Stimulated activated CD4-positive, alpha-beta T cell treated with anti-CD3 and anti-CD28 coated beads, Interleukin-4, amount 100 ng/mL, for 1 hour (primary cell): ENCODE measurements at places on chromosomes 1 and 21.

DNA sequence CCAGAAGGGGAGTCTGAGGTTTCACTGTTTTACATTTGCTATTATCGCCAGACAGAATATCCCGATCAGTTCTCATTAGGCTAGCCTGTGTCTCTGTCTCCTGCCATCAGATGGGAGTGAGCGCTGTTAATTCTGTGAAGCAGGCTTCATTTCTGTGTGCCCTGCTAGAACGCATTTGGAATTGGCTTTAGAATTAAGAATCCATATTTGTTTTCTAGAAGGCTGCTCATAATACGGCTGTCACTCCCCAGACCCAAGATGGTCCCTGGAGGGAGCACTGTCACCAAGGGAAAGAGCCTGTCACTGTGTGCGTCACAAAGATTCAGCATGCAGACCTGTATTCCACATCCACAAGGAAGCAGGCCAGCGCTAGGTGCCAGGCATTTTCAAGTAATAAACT is 49.2 kb downstream of the CASQ2 start:
- DNase-seq = no peak

DNA sequence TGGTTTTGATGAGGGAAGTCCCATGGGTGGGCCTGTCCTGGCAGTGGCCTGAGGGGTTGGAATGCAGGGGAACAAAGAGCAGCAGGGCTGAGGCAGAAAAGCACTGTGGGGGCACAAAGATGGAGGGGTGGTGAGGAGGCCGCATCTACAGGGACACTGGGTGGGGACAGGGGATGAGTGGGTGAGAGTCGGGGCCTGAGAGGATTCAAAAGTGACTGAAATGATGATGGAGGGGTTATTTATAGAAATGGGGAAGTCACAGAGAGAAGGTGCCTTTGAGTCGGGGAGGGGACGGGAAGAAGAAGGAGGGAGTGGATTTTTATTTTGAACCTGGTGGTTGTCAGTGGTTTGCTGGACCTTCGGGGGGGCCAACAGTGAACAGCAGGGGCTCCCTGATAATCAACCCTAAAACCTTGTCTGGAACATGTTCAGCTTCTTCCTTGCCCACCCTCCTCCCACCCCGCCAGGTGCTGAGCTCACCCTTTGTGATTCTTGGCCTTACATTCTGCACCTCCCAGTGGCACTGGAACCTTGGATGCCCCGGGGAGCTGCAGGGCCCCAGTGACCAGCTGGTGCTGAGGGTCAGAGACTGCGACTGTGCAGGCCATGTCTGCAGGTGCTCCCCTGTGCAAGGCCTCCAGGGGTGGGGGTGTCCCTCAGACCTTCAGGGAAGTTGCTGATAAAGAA is 42.9 kb downstream of the IER5 start:
- DNase-seq = no peak

DNA sequence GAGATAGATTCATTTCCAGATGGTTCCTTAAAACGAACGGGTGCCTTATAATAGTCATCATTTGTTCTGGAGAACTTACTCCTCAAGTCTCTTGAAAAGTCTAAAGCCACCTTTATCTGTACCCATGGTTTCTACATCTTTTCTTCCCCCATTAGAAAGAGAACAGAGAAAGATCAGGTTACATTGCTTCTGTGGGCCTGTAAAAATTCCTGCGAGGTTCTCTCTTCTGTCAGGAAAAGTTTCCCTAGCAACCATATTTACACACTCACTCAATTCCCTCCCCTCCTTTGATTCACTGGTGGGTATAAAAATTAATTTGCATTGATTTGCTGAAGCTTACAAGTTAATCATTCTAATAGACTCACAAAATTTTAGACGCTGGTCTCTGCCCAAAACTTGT is 6.7 kb downstream of the PHC2 start:
- DNase-seq = no peak

GRCh38 chr21:43864962-43865539 is at the start of gene AGPAT3:
Gene AGPAT3 (plus strand): TSS chr21:43865223. CDS start chr21:43959682, 94,459 bp downstream.
- peak; percentile 50 for DNase-seq

- no peak for DNase-seq
Measured at GRCh38 chr1:153932156-153933131, 9.7 kb upstream of the GATAD2B start.

GRCh38 chr1:229364207-229365065 is 21.6 kb upstream of the CCSAP start:
- DNase-seq = no peak

DNA sequence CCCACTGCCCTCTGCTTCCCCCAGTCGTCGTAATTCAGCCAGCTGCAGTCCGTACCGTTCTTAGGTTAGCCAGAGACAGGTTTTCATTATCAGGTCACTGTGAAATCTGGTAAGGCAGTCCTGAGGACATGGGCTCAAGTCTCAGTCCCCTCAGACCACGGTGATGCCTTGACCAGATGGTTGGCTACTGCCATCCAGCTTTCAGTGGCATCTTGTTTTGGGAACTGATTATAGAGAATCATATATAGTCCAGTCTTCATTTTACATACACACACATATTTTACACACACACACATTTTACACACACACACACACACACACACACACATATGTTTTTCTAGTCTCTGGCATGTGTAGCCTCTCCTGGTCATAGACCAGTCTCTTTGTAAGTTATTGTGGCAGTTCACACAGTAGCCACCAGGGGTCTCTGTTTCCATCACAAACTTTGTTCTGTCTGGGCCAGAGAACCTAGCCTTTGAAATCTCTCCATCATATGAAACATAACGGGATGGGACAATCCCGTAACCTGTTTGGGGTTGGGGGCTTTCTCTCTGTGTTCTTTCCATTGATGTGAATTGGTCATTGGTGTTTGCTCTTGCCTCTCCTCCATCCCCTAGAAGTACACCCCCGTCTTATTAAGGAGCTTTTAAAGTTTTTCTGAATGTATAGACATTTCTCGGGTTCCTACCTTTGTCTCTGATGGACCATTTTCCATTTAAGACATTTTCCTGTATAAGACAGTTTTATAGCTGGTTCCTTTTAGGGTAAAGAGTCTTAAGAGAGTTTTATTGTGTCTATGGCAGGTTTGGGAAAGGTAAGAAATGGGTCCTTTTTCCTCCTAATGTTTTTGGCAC is 8.4 kb upstream of the IKBKE start:
- peak; percentile 62 for DNase-seq

GRCh38 chr1:244154508-244154871 is 103.4 kb downstream of the ZBTB18 start:
- DNase-seq = no peak

DNA sequence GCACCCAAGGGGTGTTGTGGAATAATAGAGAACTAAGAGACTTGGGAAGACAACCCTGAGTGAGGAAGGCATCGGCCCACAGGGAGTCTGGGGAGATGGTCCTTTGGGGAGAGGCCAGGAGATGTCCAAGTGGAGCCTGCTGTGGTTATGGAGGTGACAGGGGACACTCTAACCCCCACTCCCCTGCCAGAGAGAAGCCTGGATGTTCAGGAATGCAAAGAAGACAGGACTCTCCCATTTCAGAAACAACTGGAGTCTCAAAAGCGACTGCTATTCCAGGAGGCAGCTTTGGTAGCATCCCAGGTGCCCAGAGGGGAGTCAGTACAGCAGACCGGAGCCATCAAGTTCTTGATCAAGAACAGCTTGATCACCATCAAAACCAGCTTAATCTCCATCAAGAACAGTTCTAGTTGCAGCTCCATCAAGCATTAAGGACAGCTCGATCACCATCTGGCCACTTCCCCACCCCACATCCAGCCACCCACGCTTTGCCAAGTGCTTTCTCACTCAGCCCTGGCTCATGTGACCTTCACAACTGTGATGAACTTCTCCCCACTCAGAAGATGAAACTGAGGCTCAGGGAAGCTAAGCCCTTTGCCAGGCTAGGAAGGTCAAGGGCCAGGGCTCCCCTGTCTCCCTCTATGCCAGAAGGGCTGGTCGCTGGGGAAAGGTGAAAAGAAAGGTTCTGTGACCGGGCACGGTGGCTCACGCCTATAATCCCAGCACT is 743 bp downstream of the CD52 start:
- peak; percentile 37 for DNase-seq

- DNase-seq = peak; percentile 56
Measured at GRCh38 chr1:21909787-21910503, 27.2 kb downstream of the HSPG2 start.

DNA sequence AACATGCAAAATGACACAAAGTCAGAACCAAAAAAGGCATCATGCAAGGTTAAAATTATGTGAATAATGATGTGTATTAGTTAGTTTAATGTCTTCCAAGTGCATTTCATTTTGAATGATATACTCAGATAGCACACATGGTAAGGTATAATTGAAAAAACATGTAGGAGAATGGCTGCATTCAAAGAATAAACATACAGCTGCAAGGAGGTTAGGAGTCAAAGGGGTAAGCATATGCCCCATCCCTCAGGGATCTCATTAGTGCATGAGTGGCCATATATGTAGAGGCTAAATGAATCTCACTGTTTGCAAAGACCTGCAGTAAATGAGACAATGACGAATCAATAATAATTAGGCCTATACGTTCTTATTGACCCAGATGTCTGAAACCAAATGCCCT is 179.7 kb upstream of the HOOK1 start:
- DNase-seq = no peak

DNA sequence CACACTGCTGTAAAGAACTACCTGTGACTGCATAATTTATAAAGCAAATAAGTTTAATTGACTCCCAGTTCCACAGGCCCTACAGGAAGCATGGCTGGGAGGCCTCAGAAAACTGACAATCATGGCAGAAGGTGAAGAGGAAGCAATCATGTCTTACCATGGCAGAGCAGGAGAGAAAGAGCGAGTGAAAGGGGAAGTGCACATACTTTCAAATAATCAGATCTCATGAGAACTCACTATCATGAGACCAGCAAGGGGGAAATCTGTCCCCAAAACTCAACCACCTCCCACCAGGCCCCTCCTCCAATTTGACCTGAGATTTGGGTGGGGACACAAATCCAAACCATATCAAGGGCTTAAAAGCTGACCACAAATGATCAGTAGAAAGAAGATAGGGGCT is 493.2 kb downstream of the PTPRC start:
- DNase-seq = no peak

- no peak for DNase-seq
Measured at GRCh38 chr1:216830424-216831210, 107.4 kb upstream of the ESRRG start.

- DNase-seq = no peak
Measured at GRCh38 chr1:174800216-174800851, 199.4 kb upstream of the CACYBP start.

- DNase-seq = no peak
Measured at GRCh38 chr1:248823517-248824001, 2.2 kb downstream of the SH3BP5L start.

DNA sequence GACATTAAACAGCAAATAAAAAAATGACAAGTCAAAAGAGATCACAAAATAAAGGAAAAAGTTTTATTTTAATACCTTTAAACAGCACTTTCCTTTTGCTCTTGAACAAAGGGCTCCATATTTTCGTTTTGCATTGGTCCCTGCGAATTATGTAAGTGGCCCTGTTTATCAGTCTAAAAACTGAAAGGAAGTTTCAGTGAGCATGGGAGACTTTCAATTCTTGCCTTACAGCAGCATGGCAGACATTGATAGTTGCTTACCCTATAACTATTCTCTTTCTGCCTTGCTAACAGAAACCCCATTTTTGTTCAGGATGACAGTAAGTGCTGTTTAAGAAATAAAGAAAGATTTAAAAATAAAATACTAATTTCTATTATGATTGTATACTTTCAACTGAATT is 5.2 kb upstream of the SH3GLB1 start:
- DNase-seq = no peak

- no peak for DNase-seq
Measured at GRCh38 chr1:199979071-199979470, 48.4 kb upstream of the NR5A2 start.

DNA sequence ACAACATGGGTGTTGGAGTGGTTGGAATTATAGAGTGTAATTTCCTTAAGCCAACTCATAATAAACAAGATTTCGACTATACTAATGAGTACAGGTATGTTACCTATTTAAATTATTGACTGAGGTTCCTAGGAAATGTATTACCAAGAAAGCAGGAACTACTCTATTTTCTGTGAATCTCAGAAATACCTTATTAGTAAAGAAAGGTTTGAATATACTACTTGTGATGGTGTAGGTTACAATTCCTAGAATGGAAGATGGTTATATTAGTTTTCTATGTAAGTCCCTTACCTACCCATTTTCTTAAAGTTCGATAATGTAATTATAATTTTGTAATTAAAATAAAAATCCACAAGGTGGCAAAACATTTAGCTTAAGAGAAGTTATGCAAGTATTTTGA is 29.3 kb downstream of the MORC3 start:
- DNase-seq = no peak

DNA sequence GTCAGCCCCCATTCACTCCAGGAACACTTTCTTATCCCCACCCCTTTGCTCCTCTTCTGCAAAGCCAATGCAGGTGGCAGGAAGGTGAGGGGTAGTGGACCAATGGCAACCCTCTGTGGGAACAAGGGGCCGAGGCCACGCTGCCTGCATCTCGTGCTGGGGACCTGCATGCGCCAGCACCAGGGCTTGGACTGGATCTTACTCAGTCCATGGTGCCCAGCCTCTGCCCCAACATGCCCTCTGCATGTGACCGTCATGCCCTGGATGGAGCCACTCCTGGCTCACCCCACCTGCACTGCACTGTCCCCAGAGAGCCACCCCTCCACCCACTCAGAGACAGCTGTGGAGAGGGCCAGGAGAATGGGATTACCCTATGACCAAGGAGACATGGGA is 22.2 kb downstream of the CITED4 start:
- DNase-seq = no peak

- no peak for DNase-seq
Measured at GRCh38 chr21:39822042-39822441, 45.2 kb upstream of the PCP4 start.

DNA sequence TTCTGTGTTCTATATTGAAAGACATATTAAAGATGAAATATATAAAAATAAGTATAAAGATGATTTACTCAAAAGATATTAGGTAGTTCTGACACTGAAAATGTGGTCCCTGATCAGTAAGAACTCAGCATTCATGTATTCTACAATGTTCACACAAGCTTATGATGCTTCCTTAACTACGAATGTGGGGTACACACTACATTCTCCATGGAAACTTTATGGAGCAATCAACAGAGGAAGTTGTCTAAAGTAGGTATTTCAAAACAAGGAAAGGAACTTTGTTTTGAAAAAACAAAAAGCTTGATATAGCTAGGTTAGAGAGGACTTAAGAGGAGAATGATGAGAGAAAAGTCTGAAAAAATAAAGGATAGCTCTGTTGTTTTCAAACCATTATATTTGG is 119.7 kb upstream of the RGS18 start:
- no peak for DNase-seq

GRCh38 chr1:101017448-101017847 is 8.1 kb downstream of the DPH5 start:
- DNase-seq = no peak

DNA sequence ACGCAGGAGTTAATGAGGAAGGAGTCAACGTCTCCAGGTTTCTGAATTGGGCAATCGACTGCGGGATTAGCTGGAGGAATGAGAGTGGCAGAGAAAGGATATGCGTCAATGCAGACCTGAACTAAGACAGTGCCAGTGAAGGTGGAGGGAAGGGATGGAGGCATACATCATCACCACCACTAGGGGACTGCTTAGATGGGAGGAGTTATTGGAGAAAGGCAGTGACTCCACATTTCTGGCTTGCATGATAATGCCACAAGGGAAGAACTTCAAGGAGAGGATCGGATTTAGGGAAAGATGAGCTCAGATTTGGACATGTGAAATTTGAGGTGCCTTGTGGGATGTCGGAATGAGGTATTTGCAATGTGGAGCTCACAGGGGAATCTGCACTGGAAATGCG is 17.5 kb downstream of the VASH2 start:
- DNase-seq = no peak
